ENCODE measurements at places on chromosomes 7 and 10. TPM values are rescaled to one million over a fixed set of nuclear protein-coding genes. Genes with fewer than 3 reads are reported as not detected.

GRCh38 chr10:74556072-74556705, 270.2 kb upstream of the KAT6B start:
- no peaks in the 10 kb centered on the region for H3K4me1 ChIP-seq
- H3K36me3 ChIP-seq = no peaks in the 10 kb centered on the region
- no peak for DNase-seq
- H3K27me3 ChIP-seq = no peaks in the 10 kb centered on the region
- H3K27ac ChIP-seq = no peak overlapping the region
- no peak overlapping the region for H3K4me3 ChIP-seq

DNA sequence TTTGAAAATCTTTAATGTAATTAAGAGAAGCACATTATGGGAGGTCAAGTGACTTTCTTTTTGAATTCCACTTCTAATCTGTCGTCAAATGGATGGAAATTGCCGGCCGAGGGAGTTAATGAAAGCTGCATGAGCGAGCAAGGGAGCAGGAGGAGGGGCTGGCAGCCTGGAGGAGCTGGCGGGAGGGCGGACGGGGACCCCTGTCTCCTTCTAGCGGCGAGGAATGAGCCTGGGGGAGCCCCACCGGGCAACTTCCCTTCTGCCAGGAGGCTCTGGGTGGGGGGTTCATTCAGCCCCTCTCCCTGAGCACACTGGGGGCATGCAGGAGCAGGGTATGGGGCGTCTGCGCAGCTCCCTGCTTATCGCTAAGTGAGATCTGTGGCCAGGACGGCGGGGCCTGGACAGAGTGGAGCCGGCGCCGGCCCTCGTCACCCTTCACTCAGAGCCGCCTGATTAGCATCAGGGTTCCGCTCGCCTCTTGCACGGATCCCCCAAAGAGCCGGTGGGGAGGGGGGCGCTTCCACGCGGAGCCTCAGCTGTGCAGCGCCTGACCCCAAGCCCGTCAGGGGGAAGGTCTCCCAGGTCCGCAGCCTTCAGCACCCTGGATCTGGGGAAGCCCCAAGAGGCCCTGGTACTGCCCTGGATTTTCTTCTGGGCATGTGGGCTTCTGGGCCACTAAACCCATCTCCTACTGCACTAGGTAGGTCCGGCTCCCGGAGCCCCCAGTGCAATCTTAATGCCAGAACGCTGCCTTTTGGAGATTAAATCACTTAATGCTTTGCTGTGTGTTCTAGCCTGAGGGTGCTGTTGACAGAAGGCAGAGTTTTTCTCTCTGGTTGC, 680.8 kb downstream of the LRMDA start:
- H3K36me3 ChIP-seq = peaks cover 19% of the 10 kb centered on the region
- peak; percentile 57 for DNase-seq
- H3K27ac ChIP-seq = peak overlapping the region; percentile 58

- peaks cover 21% of the 10 kb centered on the region for H3K4me1 ChIP-seq
- H3K27ac ChIP-seq = no peak overlapping the region
- H3K27me3 ChIP-seq = no peaks in the 10 kb centered on the region
- no peak overlapping the region for H3K4me3 ChIP-seq
- DNase-seq = no peak
Measured at GRCh38 chr10:14024329-14025202, 306.2 kb downstream of the FRMD4A start.

- H3K36me3 ChIP-seq = peaks cover 5% of the 10 kb centered on the region
- peaks cover 21% of the 10 kb centered on the region for H3K4me1 ChIP-seq
- peaks cover under 1% of the 10 kb centered on the region for H3K27me3 ChIP-seq
- DNase-seq = no peak
Measured at GRCh38 chr10:126169899-126170298, 218.4 kb downstream of the ADAM12 start.

DNA sequence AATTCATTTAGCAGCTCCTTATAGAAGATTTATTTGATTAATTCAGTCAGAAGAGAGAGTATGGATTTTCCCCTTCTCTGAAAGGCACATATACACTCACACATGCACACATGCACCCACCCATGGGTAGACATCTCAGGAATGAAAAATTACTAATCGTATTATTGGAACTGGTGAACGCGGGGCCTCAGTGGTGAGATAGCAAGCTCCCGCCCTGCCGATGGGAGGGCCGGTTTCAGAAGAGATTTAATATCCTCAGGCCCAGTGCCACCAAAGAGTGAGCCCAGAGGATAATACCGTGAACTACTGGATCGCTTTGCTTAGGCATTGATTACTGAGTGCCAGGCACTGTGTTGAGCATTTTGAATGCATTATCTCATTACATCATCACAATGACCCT, 38.0 kb upstream of the EMX2 start:
- no peaks in the 10 kb centered on the region for H3K4me1 ChIP-seq
- no peak for DNase-seq
- no peak overlapping the region for H3K27ac ChIP-seq
- H3K4me3 ChIP-seq = no peak overlapping the region
- H3K36me3 ChIP-seq = no peaks in the 10 kb centered on the region

DNA sequence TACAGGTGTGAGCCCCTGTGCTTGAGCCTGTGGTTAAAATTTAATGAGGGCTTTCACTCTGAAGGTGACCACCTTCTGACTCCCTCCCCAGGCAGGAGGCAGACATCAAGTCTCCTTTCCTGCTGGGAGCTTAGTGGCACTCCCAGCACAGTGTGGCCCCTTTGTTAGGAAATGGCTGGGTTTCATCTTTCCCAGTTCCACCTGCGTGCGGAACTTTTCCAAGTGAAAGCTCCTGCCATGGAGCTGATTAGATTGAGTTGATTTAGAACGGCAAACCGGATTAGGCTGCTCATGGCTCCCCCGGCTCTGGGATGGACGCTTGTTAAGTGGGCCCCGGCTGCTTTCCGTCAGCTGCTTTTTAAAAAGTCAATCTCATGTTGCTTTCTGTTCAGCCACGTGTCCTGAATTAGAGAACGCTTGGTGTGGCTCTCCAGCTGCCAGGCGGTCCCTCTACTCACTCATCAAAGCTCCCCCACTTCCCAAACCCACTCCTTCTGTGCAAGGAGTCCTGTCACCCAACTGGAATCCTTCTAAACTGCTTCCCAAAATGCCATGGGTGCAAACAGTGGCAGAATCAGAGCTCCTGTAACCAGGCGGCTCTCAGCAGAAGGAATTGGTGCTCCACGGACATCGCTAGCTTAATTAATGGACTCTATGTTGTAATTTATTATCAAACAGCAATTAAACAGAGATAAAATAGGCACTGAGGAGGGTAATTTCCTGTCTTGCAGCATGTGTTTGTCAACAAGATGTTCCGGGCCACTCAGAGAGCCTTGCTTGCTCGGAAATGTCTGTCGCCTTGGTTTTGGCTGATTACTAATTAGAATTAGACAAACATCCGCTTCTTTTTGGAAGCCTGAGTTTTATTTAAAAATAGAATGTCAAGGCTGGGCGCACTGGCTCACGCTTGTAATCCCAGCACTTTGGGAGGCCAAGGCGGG, 551.2 kb downstream of the GALNT17 start:
- DNase-seq = no peak
- H3K27me3 ChIP-seq = peaks cover 2% of the 10 kb centered on the region
- H3K36me3 ChIP-seq = peaks cover 9% of the 10 kb centered on the region
- H3K4me1 ChIP-seq = no peaks in the 10 kb centered on the region

GRCh38 chr7:5662828-5663227, 118.6 kb downstream of the RNF216 start:
- H3K36me3 ChIP-seq = no peaks in the 10 kb centered on the region
- no peak for DNase-seq
- H3K4me3 ChIP-seq = no peak overlapping the region

DNA sequence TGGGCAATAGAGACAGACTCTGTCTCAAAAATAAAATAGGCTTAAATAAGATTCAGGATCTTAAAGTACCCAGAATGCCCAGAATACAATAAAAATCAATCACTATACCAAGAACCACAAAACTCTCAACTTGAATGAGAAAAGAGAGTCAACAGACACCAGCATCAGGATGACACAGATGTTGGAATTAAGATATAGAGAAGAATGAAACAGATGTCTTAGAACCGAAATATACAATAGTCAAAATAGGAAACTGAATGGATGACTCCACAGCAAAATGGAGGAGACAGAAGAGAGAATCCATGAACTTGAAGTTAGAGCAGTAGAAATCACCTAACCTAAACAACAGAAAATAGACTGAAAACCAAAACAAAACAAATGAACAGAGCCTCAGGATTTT, 29.6 kb downstream of the POR start:
- peaks cover 11% of the 10 kb centered on the region for H3K36me3 ChIP-seq
- H3K27me3 ChIP-seq = no peaks in the 10 kb centered on the region
- H3K4me1 ChIP-seq = peaks cover 31% of the 10 kb centered on the region
- H3K27ac ChIP-seq = no peak overlapping the region

GRCh38 chr10:103448746-103449145, 3.4 kb downstream of the CALHM2 start:
- H3K27ac ChIP-seq = peak overlapping the region; percentile 83
- peaks cover 45% of the 10 kb centered on the region for H3K36me3 ChIP-seq

GRCh38 chr10:83164156-83164555, 975.2 kb upstream of the GHITM start:
- no peaks in the 10 kb centered on the region for H3K27me3 ChIP-seq
- H3K36me3 ChIP-seq = no peaks in the 10 kb centered on the region
- no peak for DNase-seq
- no peaks in the 10 kb centered on the region for H3K4me1 ChIP-seq
- H3K4me3 ChIP-seq = no peak overlapping the region

GRCh38 chr7:117101026-117101425, 147.7 kb downstream of the ST7 start:
- no peak overlapping the region for H3K27ac ChIP-seq
- H3K36me3 ChIP-seq = no peaks in the 10 kb centered on the region
- H3K4me1 ChIP-seq = peaks cover 30% of the 10 kb centered on the region
- H3K4me3 ChIP-seq = no peak overlapping the region
- DNase-seq = no peak

GRCh38 chr7:44377681-44378421, 52.5 kb upstream of the CAMK2B start:
- peak overlapping the region; percentile 72 for H3K4me3 ChIP-seq
- H3K36me3 ChIP-seq = no peaks in the 10 kb centered on the region
- DNase-seq = no peak
- peaks cover 61% of the 10 kb centered on the region for H3K4me1 ChIP-seq

Gene CAMK2B
- 0.20 TPM for total RNA-seq

Gene GPRIN2
- total RNA-seq = not detected

Gene MYL10
- total RNA-seq = not detected

Gene FAM24B
- 7.2 TPM for total RNA-seq

Gene ZNF804B
- not detected for total RNA-seq

Gene NPY
- not detected for total RNA-seq

Gene C7orf33
- total RNA-seq = not detected

Gene RAMP3
- total RNA-seq = not detected

Gene WIPF3
- not detected for total RNA-seq

Gene WDFY4
- total RNA-seq = not detected

Data from HFFc6 (cell line).